ENCODE measurements at places on chromosomes 6 and 20. TPM values are rescaled to one million over a fixed set of nuclear protein-coding genes. Genes with fewer than 3 reads are reported as not detected.

Gene DEFB124
- total RNA-seq: 1.8 TPM

Gene BTN1A1
- total RNA-seq: not detected

Gene OR2H1
- total RNA-seq: not detected

Gene LKAAEAR1
- total RNA-seq: not detected

Gene SOX18
- 134 TPM for total RNA-seq

Gene TREM1
- total RNA-seq: 9.8 TPM

Gene TP53INP2
- 36.9 TPM for total RNA-seq

Gene TPBG
- total RNA-seq: 15.5 TPM

Gene PXMP4
- total RNA-seq: 9.3 TPM

- no peak for DNase-seq
These were observed 66.0 kb downstream of the HS3ST5 start for GRCh38 chr6:114276783-114277182.

GRCh38 chr6:100186552-100186951 lies 192.5 kb upstream of the MCHR2 start:
- DNase-seq: no peak

DNA sequence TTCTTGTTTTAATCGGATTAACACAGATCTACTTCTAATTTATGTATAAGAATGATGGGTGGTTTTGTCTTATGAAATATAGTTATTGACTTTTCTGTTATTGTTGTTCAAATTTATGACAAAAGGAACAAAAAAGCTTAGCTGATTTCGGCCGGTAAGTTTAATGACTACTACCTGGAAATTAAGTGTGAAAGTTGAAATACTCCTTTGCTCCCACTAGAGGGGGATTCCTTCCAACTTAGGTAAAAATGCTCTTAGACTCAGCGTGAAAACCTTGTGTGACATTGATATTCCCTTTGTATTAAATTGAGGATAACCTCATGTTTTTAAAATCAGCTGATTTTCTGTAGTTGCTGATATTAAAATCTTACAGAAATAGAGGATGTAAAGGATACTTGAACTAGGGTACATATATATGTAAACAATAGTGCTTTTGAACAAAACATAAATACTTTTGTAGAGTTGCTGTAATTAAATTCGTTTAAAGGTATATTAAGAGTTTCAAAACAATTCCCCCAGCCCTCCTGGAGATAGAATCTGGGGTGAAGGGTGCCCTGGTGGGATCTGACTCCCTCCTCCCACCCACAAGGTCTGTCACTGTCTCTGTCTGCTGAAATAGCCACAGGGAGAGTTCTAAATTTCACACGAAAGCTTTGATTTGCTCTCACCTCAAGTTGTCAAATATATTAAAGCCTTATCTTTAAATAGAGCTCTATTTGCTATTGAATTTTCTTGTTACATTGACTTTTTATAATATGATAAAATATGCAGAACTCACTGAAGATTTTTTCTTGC lies 257.5 kb downstream of the ARID1B start:
- DNase-seq: no peak

DNA sequence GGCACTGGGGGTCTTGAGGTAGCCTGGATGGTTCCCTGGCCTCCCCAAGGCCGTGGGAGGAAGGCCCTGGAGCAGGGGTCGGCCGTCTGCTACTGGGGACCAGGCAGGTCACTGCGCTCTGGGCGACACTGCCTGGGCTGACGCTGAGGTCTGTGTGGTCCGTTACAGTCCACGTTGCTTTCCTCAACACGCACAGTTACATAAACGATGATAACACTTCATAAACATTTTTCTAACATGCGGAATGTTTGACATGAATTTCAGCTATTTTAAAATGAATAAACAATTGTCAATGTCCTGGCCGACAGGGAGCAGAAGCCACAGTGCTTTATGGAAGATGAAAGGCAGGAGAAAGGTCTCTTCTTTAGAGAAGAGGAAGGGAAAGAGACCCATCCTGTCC lies 10.2 kb upstream of the RBBP8NL start:
- DNase-seq: no peak

GRCh38 chr6:35489995-35490791 lies 6.7 kb downstream of the TEAD3 start:
- peak; percentile 81 for DNase-seq

DNA sequence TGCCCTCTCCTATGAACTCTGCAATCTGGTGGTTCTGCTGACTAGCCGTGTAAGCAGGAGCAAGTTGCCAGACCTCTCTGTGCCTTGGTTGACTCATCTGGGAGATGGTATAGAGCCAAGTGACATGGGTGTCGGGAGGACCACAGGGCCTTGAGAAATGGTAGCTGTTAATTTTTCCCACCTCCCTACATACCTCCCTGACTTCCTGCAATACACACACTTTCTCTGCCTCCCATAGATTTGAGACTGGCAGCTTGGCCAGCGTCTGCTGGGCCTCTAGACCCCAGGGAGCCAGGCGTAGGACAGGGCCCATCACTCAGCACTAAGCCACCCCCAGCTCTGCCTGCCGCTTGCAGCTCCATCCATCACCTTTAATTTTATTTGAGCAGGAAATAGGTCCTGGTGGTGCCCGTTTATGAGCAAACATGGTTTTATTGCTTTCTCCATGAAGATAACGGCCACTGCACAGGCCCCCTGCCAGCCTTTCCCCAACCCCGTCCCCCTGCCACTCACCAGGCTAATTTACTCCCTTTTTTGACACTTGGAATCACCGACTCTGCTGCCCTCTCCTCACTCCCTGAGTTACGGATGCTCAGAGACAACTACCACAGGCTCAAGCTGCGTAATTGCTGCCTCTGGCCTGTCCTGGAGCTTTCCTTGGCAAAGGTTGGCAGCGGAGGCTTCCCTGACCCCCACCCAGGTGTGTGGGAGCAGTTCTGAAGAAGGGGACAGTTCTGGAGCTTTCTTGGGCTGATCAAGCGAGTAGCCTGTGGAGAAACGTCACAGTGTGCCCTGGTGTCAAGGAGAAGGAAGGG lies 11.1 kb downstream of the GLP1R start:
- no peak for DNase-seq

- no peak for DNase-seq
These were observed 37.1 kb downstream of the PPP1R16B start for GRCh38 chr20:38842558-38842981.

DNA sequence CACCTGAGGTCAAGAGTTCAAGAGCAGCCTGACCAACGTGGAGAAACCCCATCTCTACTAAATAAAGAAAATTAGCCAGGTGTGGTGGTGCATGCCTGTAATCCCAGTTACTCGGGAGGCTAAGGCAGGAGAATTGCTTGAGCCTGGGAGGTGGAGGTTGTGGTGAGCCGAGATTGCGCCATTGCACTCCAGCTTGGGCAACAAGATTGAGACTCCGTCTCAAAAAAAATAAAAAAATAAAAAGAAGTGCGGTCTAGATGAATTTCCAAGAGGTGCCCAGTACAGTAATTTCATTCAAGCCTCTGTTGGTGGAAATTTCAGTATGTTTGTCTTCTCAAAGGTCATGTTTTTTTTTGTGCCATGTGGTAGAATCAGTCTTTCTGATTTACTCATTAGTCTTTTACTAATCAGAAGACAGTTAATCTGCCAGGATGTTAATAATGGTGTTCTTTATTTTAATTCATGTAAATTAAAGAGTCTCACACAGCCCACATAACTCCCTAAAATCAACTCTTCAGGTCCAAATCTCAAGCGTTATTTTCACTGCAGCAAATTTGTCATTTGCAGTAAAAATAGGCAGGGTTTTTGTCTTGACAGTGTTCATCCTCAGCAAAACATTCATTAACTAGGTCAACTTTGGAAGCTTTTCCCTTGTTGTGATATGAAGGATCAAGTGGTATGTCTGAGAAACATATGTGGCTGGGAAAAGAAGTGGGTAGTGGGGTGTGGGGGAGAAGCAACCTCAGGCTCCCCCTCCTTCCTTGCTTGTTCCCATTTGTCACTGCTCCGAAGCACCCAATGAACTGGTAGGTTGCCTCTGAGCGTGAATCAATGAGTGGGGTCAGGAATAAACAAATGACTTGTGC lies 13.3 kb downstream of the TP53INP2 start:
- peak; percentile 3 for DNase-seq

- DNase-seq: no peak
These were observed 8.2 kb downstream of the CDC25B start for GRCh38 chr20:3804254-3804751.

GRCh38 chr6:42030585-42031506 lies 19.5 kb upstream of the TAF8 start:
- DNase-seq: no peak

- DNase-seq: no peak
These were observed 84.4 kb downstream of the CRYBG1 start for GRCh38 chr6:106444777-106445507.

- DNase-seq: no peak
These were observed 75.1 kb downstream of the QKI start for GRCh38 chr6:163489584-163489983.

DNA sequence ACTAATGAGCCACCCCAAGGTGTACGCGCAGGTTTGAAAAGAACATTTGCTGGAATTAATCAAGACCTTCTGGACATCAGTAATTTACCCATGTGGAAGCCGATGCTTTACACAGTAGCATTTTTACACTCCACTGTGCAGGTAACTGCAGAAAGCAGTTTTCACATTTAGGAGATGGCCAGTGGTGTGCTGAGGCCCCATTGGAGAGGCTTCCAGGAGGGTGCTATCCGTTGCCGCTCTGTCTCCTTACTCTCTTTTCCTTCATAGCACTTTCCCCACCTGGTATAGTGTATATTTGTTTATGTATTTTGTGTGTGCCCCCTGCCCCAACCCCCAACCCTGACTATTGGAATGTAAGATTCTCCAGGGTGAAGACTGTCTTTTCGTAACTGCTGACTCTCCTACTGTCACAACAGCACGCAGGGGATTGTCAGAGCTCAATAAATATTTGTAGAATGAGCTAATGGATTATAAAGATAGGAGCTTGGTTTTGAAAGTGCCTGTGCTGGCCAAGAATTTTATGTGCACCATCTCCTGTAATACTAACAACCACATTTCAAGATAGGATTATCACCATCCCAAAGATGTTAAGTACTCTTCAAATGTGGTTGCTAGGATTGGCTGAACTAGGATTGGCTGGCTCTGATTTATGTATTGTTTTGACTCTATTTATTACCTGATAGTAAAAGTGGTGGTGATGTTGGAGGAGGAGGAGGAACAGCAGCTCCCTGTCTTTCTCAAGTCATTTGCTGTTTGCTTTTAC lies 74.0 kb upstream of the GLP1R start:
- no peak for DNase-seq

DNA sequence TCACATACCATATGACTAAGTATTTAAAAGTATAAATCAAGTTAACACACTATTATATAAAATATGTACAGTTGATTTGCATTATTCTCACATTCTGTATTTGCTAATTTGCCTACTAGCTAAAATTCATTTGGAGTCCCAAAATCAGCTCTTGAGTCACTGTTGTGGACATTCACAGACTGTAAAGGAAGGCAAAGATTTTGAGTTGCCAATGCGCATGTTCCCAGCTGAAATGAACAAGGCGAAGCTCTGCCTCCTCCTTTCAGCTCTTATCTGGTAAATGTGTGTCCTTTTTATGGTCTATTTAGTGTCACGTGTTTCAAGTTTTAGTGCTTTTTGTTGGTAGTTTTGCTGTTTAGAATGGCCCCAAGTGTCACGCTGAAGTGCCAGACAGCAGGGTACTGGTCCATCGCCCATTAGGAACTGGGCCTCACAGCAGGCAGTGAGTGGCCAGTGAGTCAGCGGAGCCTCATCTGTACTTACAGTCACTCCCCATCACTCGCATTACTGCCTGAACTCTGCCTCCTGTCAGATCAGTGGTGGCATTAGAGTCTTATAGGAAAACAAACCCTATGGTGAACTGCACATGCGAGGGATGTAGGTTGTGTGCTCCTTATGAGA lies 87.2 kb upstream of the ADTRP start:
- DNase-seq: no peak

GRCh38 chr20:53223626-53224172 lies 251.5 kb downstream of the TSHZ2 start:
- DNase-seq: no peak

GRCh38 chr6:52155791-52156576 lies 30.2 kb upstream of the IL17A start:
- no peak for DNase-seq

DNA sequence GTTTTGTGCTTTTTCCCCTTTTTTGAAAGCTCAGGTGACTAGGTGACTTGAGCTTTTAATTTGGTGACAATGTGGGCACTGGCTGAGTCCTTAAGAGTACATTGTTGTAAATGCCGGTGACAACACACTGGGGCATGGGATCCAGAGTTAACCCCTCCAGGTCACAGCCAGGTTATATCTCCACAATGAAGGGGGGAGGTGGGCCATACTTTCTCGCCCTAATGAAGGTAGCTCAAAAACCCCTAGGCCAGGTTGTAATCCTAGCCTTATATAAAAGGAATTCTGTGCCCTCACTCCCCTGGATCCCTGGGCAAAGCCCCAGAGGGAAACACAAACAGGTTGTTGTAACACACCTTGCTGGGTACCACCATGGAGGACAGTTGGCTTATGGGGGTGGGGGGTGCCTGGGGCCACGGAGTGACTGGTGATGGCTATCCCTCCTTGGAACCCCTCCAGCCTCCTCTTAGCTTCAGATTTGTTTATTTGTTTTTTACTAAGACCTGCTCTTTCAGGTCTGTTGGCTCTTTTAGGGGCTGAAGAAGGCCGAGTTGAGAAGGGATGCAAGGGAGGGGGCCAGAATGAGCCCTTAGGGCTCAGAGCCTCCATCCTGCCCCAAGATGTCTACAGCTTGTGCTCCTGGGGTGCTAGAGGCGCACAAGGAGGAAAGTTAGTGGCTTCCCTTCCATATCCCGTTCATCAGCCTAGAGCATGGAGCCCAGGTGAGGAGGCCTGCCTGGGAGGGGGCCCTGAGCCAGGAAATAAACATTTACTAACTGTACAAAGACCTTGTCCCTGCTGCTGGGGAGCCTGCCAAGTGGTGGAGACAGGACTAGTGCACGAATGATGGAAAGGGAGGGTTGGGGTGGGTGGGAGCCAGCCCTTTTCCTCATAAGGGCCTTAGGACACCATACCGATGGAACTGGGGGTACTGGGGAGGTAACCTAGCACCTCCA lies 2.2 kb upstream of the VEGFA start:
- peak; percentile 56 for DNase-seq

- no peak for DNase-seq
These were observed 40.2 kb downstream of the ITCH start for GRCh38 chr20:34403063-34403827.

- no peak for DNase-seq
These were observed 100.5 kb downstream of the LMBRD1 start for GRCh38 chr6:69696273-69696672.

- no peak for DNase-seq
These were observed 23.3 kb upstream of the BCAS1 start for GRCh38 chr20:54093423-54094267.

DNA sequence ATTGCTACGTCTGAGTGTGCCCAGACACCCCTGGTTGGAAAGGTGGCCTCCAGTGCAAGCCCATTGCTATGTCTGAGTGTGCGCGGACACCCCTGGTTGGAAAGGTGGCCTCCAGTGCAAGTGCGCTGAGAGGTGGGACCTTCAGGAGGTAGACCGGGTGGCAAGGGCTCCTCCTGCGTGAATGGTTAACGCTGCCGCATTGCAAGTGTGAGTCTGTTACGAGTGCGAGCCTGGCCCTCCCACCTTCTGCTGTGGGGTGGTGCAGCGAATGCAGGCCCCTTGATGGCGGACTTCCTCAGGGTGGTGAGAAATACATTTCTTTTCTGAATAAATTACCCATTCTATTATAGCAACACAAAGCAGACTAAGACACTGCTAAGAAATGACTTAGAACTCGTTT lies 208.8 kb downstream of the DLL1 start:
- peak; percentile 32 for DNase-seq

GRCh38 chr6:89527634-89528033 lies 94.7 kb downstream of the ANKRD6 start:
- no peak for DNase-seq

Measured in sciatic nerve (tissue), 2 donors.